NCI-H1417 treated with DMSO at 0.1 percent for 48 hours (cell line): ENCODE measurements at places on chromosomes 3 and 15.

DNA sequence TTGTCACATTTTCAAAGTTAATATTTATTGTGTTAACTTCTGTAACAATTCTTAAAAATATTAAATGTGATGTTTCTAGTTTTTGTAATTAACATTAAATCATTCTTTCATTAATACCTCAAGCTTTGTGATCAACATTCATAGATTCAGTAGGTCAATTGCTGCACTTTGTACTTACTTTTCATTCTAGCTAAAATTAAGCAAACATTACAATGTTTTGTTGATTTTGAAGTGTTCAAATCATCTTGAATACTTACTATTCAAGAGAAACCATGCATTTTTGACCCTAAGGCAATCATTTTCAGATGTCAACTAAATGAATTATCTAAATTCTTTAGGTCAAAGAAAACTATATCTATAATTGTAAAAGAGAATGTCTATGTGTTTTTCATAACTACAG is 933.1 kb downstream of the NAALADL2 start:
- no peak for DNase-seq

DNA sequence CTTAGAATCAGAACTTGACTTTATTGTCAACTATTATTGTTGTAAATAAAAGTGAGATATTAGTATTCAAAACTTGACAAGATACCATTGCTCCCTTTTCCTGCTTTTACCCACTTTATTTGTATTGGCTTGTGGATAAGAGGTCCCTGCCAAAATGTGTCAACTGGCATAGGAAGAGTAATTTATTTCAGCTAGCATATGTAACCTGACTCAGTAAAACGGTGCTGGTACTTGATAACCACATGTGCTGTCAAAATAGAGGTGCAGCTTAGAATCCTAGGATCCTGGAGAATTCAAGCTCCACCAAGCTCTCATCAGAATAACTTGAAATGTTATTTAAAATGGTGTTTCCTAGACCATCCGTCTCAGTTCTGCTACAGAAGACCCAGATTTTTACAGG is 90.2 kb upstream of the TGFBR2 start:
- DNase-seq = no peak

DNA sequence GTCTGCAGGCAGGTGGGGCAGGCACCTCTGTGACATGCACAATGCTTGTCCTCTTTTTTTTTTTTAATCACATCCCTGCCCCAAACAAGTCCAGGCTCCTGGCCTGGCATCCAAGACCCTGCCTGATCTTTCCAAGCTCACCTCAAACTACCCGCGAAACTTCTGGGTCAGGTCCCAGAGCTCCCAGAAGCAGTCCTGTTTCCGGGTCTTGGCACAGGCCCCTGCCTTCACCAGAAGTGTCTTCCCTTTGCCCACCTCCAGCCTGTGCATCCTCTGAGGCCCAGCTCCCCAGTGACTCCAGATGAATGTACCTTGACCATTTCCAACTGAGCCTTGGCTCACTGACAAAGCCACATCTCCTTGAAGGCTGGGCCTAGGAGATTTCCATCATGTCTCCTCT is 23.0 kb downstream of the PLA2G4E start:
- DNase-seq = no peak

- no peak for DNase-seq
Observed at GRCh38 chr3:186788482-186789370, 5.3 kb downstream of the EIF4A2 start.

GRCh38 chr3:12885583-12885930 is 44.2 kb upstream of the RPL32 start:
- no peak for DNase-seq

DNA sequence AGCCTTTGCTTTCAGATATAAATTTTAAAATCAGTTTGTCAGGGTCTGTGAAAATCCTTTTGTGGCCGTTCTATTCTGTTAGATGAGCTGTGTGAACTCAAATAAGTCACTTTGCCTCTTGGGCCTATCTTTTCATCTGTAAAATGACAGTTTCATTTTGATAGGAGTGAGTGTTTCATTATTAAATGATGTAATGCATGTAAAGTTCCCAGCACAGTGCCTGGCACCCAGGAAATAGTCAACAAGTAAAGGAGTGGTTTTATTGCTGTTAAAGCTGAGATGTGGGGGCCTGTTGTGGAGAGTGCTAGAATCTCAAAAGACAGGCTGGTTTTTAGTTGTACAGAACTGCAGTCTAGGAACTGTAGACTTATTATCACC is 394.5 kb upstream of the CFAP20DC start:
- DNase-seq = no peak

- no peak for DNase-seq
Observed at GRCh38 chr15:25742776-25743547, 120.2 kb downstream of the ATP10A start.

GRCh38 chr15:99985878-99986277 is 252.6 kb upstream of the LYSMD4 start:
- no peak for DNase-seq

DNA sequence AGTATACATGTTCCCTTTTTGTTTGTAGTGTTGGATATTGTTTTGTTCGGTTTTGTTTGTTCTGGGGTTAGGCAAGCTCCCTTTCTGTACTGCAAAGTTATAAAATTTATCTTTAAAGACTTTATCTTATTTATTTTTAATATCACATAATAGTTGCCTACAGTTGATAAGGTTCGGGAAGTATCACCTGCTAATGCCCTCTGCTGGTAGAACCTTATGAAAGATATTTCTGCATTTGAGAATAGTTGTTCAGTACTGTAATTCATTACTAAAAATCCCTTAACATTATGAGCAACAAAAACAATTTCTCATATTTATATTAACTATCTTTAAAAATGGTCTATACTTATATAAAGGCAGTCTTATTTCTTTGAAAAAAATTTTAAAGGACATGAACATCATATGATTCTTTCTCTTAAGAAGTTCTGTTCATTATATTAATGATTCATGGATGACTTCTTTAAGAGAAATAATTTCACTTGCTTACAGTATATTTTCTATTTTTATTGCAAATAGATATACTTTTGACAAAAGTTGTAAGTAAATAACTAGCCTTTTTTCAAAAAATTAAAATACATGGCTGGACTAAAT is 1126.8 kb downstream of the SI start:
- no peak for DNase-seq

DNA sequence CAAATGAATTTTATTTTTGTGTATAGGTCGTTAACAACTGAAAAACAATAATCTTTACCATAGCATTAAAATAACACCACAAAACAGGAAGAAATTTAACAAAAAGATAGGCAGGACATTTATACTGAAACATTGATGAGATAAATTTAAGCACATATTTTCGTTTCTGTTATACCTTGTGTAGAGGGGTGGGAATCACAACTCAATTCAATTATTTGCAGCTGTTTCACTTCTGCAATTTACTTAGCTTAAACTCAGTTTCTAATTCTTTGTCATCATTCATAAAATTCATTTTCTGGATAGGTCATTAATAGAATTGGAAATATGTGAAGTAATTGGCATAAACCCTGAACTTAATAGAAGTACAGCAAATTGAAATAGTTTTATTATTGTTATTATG is 42.3 kb downstream of the TP63 start:
- no peak for DNase-seq
